ENCODE measurements at places on chromosomes 11 and 22.

- no peak for DNase-seq
Observed at GRCh38 chr11:82889133-82890001, 10.9 kb downstream of the PRCP start.

GRCh38 chr11:76714493-76714892, 43.9 kb upstream of the LRRC32 start:
- no peak for DNase-seq

GRCh38 chr11:63997801-63998337, 11.6 kb downstream of the OTUB1 start:
- DNase-seq = no peak

- no peak for DNase-seq
Observed at GRCh38 chr22:17472932-17473331, 90.4 kb upstream of the SLC25A18 start.

- peak; percentile 49 for DNase-seq
Observed at GRCh38 chr22:30969532-30970355, 679 bp downstream of the TUG1 start.

DNA sequence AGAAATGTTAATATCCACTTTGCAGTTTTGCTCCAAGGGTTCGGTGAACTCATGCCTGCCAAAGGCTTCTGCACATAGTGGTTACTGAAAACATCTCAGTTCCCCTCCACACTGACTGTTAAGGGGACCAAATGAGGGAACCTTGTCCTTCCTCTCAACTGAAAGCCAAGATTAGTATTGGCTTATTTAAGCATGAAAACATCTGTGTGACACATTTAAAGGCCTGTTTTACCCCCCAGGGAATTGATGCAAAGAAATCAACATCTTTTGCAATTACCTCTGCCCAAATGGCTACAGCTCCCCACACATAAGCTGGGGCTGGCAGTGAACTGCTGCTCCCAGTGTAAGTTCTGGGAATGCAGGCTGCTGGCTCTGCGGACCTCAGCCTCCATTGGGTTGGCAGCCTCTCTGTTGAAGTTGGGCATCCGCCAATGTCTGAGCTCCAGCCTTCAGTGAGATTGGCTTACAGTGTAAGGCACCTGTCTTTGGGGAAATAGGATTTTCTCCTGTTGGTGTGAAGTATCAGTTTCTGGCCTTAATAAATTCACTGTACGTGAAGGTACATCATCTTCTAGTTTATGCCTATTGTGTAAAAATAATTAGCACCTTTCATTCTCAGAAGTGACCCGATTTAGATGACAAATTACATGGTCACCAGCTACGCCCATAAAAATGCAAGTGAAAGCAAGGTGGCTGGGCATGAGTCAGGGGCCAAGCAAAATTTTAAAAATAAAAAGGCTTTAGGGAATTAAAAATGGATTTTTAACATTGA, 213.4 kb upstream of the SYN3 start:
- no peak for DNase-seq

GRCh38 chr22:44404341-44405020, 91.7 kb upstream of the SHISAL1 start:
- no peak for DNase-seq

DNA sequence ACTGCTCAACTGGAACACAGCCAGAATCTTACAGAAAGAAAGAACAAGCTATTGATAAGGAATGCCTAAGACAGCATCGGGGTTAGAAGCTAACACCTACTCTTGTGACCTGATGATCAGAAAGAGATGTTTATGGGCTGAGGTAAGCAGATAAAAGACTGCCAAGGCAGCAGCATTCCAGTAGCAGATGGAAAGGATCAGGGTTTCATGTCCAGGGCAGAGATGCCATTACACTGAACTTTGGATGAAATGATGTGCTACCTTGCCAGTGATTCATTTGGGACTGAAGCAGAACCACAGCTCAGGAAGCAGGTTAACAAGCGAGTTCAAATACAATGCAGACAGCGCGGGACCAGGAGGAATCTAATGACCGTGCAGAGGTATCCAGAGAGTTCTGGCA, 27.1 kb upstream of the APOA1 start:
- no peak for DNase-seq

GRCh38 chr11:116427903-116428637, 344.7 kb downstream of the BUD13 start:
- DNase-seq = no peak

- DNase-seq = peak; percentile 57
Observed at GRCh38 chr11:124799348-124800225, 619 bp downstream of the MSANTD2 start.

GRCh38 chr22:33379836-33380235, 321.7 kb upstream of the SYN3 start:
- DNase-seq = no peak

- no peak for DNase-seq
Observed at GRCh38 chr11:71397331-71397860, 50.8 kb downstream of the DHCR7 start.

DNA sequence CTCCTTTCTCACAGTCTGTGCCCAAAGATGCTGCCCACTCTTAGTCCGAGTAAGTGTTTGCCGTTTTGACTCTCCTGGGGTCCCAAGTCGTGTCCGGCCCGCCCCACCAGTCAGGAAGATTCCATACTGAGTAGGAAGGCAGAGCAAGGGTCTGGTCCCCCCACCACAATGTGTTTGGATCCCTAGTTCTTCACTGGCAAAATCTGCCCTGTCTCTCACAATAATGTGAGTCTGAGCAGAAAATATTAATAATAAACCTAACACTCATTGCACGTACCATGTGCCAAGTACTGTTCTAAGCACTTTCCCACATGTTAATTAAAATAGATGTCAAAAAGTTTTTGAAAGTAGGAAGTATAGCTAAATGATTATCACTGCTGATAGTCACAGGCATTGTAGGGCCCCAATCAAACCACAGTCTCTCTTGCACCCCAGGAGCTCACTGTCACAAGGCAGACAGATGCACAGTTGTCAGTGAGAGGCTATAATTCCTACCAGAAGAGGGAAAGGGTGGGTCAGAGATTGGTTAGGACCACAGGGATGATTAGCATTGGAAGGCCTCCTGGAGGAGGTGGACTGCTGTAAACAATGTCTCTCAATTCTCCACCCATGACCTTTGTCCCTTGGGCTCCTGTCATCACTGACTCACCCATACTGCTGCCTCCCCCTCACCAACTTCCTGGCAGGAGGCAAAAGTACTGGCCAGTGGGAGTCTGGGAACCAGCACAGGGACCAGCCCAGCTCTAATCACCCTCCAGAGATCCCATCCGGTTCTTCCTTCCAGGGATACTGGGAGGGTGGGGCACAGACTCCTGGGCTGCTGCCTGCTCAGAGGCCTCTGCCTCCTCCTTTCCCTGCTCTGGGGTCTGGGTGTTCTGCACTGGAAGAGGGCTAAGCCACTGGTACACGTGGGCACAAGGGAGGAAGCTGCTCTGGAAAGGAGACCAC, 1.0 kb upstream of the POLD4 start:
- DNase-seq = no peak

- no peak for DNase-seq
Observed at GRCh38 chr22:31344256-31344577, 1.9 kb downstream of the PATZ1 start.

- no peak for DNase-seq
Observed at GRCh38 chr11:15182372-15182771, 67.6 kb downstream of the INSC start.

DNA sequence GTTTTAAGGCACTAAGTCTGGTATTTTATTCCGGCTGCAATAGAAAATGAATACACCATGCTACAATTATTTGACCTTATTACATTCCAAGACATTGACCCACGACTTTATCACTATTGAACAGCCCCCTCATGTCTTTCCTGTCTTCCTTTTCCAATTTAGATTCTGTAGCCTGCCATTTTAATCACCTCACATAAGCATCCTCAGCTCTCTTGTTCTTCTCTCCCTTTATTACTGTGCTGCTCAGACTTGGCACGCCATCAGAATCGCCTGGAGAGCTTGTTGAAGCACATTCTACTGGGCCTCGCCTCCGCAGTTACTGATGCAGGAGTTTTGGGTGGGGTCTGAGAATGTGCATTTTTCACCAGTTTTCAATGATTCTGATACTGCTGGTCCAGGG, 38.7 kb upstream of the SWAP70 start:
- no peak for DNase-seq

DNA sequence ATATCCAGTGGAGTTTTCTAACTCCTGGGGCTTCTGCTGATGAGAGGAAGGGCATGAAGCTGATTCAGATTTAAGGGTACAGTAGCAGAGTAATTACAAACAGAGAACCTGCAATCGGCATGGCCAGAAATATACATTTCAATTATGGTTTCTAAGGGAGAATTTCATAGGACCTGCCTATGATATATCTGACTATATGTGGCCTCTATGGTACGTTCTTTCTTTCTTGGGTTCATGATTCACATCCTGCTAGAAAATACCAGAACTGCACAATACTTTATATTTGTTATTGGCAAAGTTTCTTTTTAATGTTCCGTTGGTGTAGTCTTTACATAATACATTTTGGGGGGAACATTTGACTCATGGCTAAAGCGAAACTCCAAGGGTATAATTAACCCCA, 63.1 kb upstream of the TTC12 start:
- no peak for DNase-seq

- peak; percentile 26 for DNase-seq
Observed at GRCh38 chr22:22684580-22685561, 40.5 kb downstream of the GGTLC2 start.

DNA sequence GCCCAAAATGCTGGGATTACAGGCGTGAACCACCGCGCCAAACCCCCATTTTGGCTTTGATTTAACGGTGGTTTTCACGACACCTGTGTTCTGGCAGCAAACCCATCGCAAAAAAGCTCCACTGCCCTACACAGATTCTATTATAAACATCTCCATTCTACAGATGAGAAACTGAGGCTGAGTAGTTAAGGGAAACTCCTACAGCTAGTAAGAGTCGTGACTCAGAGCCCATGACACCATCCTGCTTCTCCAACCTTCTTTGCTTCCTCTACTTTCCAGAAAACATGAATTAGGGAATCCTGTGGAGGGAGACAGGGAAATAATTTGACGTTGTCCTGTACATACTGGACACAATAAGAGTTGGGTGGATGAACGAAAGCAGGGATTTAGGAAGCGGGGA, 429 bp upstream of the SNX15 start:
- DNase-seq = no peak

DNA sequence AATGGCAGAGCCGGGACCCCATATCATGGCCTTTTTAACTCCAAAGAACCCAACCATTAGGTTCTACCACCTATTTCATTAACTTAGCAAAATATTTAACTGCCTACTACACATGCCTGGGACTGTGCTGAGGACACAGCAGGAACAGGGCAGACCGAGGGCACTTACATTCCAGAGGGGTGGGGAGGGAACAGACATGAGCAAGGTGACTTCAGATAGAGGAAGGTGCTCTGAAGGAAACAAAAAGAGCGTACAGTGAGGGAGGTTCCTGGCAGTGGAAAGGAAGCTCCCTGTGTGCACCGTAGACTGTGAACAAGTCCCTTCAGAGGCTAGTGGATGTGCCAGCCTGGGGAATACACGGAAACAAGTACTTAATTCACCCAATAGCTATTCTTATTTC, 82.8 kb downstream of the NAT10 start:
- DNase-seq = no peak

DNA sequence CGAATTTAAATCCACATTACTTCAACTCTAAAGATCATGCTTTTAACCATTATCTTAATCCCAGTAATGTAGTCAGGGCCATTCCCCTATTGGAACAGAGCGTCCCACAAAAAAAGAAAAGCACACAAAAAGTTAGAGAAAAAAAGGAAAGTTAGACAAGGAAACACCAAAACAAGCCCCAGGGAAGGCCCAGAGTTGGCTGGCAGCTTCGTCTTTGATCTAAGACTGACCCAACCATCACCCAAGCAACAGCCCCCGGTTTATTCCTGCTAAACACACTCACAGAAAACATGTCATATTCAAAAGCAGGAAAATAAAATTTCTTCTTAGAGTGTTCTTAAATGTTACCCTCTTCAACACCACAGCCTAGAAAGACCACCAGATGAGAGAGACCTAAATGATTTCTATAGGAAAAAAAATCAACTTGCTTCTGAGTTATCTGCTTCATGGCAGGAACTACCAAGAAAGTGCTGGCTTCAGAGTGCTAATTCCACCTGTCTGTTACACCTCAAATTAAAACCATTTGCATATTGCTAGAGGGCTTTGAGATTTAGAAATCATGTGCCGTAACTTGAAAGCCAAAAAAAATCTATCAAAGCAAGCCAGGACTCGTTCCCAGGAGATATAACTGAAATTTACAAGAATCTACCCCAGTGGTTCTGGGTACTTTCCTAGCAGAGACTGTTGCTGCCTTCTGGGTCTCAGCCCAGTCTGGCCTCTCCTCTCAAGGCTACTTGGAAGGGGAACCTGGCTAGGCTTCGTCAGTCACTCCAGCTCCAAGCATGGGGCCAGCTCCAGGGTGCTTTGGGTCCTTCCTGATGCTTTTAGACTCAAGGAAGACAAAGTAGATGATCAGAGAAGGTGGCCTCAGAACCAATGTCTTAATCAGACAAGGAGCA, 31.2 kb downstream of the POU2AF3 start:
- no peak for DNase-seq

- no peak for DNase-seq
Observed at GRCh38 chr11:3893311-3893710, 37.8 kb downstream of the STIM1 start.

- no peak for DNase-seq
Observed at GRCh38 chr11:134413826-134414731, 2.0 kb upstream of the B3GAT1 start.

- DNase-seq = no peak
Observed at GRCh38 chr11:520428-521176, 13.6 kb upstream of the RNH1 start.

DNA sequence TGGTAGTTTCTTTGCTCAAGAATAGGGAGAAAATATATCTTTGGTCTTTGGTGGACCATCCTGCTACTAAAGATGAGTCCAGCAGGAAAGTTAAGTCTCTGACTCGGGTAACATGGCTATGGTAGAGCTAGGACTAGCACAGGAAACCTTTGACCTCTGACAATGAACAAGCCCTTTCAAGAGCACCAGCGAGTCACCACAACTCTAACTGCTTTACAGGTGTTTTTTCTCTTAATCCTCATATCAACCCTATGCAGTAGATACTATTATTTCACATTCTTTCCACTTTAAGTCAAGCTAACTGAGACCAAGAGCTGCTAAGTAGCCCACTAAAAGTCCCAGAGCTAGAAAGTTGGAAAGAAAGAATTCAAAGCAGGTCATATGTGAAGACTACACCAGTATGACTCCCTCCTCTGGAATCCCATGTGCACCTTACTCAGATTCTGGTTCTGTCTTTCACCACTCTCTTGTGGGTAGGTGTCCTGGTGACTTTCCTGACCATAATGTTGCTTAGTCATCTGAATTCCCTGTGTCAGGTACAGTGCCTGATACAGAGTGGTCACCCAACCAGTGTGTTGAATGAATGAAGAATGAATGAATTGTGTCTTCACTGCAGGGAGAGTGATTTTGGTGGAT, 53.8 kb upstream of the ME3 start:
- no peak for DNase-seq

Measured in stimulated activated CD4-positive, alpha-beta T cell treated with anti-CD3 and anti-CD28 coated beads, Interleukin-2, amount 100 ng/mL, for 24 hours (primary cell).